ENCODE measurements at places on chromosomes 1 and 21. TPM values are rescaled to one million over a fixed set of nuclear protein-coding genes. Genes with fewer than 3 reads are reported as not detected.

Gene DHDDS
- 49.6 TPM for total RNA-seq

GRCh38 chr1:23103001-23103889, 65.4 kb downstream of the LUZP1 start:
- peak; percentile 88 for DNase-seq

GRCh38 chr1:230147253-230148125, 80.5 kb downstream of the GALNT2 start:
- DNase-seq = no peak

GRCh38 chr1:51014878-51015277, 44.8 kb downstream of the CDKN2C start:
- DNase-seq = no peak

Gene RHD
- total RNA-seq = not detected

- no peak for DNase-seq
These were observed 125.7 kb downstream of the MATN1 start for GRCh38 chr1:30597711-30598110.

Gene RPE65
- not detected for total RNA-seq

DNA sequence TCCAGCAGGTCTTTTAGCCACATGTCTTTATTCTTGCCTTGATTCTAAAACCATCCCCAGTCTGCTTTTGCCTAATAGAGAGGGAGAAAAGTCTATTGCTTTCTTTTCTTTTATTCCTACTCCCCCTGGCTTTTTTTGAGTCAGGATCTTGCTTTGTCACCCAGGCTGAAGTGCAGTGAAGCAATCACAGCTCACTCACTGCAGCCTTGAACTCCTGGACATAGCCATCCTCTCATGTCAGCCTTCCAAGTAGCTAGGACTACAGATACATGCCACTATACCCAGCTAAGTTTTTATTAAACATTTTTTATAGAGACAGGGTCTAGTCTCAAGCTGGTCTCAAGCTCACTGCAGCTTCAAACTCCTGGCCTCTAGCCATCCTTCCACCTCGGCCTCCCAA, 72.5 kb upstream of the PAXBP1 start:
- no peak for DNase-seq

DNA sequence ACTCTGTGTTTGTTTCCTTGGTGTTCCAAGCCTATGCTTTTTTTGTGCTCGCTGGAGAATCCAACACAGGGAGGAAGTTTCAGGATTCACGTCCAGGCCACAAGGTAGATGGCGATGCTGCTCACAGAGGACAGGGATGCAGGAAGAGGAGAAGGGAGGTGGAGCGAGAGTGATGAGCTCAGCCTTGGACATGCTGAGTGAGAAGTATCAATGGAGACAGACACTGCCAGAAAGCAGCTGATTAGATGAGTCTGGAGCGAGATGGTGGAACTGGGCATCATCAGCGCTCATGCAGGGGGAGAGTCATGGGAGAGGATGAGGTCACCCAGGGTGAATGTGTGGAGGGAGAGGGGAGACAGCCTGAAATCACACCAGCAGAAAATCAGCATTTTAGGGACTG, 110.0 kb downstream of the GLUL start:
- no peak for DNase-seq

- no peak for DNase-seq
These were observed 4.8 kb upstream of the ARF1 start for GRCh38 chr1:228077565-228078330.

DNA sequence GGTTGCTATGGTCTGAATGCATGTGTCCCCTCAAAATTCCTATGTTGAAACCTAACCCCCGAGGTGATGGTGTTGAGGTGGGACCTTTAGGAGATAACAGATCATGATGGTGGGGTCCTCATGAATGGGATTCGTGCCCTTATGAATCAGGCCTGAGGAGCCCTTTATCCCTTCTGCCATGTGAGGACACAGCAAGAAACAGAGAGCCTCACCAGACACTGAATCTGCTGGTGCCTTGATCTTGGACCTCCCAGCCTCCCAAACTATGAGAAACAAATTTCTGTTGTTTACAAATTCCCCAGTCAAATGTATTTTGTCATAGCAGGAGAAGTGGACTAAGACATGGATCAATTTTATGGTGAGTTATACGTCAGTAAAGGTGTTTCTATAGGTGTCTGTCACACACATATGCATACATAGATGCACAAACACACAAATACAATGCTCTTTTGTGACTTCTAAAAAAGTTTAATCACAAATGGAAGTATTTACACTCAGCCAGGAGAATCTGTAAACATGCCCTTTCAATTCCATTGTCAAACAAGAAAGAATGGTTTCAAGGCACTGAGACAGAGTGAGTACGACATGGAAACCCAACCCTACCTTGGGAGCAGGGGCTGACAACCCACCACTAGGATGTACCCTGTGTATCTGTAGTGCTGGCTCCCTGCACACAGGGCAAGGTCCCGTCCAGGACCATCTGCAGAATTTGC, 5.5 kb upstream of the ETS2 start:
- DNase-seq = no peak

DNA sequence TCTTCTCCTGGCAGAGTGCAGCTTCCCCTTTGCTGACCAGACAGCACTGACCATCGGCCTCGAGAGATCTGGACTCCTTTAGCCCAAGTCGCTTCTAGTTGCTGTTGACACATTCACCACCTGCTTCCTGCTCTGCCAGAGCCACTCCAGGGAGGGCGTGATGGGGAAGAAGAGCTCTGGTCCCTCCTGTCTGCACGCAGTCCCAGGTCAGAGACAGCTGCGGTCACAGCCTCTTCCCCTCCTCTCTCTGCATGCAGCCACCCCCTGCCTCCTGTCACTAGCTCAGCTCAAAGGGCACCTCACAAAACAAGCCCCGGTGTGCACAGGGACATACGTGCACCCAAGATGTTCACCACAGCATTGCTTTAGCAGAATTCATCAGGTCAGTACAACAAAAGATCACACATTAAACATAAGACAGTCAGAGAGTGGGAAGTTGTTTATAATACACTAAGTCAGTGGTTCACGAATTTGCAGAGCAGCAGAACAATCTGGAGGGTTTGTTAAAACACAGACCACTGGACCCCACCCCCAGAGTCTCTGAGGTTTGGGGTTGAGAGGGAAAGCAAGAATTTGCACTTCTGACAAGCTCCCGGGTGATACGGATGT, 132.9 kb downstream of the SYF2 start:
- no peak for DNase-seq

- DNase-seq = peak; percentile 95
These were observed 5.2 kb upstream of the PLA2G2D start for GRCh38 chr1:20124456-20125057.

DNA sequence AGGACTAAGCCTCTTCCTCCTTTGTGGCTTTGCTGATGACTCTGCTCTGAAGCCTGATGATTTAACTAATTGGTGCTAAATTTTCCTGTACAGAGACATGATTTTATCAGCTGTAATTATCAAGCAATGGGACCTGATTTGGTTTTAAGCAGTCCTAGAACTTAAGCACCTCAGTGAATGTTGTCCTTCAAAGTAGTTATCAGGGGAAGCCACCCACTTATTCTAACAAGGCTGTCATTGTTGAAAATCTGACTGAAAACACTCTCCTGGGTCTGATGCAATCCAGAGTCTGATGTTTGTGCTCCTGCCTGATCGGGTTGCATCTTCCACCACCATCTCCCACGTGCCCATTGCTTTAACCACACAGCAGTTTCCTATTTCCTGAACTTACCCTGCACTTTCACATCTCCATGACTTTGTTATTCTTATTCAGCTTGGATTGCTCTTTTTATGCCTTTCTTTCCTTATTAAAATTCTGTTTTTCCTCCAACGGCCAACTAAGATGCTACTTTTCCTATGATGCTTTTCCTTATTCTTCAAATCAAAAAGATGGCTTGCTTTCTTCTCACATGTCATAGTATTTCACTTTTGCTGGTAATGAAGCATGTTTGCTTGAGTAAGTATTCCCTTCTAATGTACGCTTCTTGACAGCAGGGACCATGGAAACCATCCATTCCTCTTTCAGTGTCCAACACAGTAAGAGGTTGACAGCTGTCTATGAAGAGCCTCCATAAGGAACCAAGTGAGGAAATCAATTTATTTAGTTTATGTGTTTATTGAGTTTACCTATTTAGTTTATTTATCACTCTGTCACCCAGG, 55.0 kb downstream of the S1PR1 start:
- peak; percentile 40 for DNase-seq

GRCh38 chr1:198907423-198907746, 268.5 kb downstream of the PTPRC start:
- no peak for DNase-seq

Gene ATP6V1G3
- not detected for total RNA-seq

Gene HIVEP3
- total RNA-seq = 8.4 TPM

Gene ADGRL4
- total RNA-seq = not detected

DNA sequence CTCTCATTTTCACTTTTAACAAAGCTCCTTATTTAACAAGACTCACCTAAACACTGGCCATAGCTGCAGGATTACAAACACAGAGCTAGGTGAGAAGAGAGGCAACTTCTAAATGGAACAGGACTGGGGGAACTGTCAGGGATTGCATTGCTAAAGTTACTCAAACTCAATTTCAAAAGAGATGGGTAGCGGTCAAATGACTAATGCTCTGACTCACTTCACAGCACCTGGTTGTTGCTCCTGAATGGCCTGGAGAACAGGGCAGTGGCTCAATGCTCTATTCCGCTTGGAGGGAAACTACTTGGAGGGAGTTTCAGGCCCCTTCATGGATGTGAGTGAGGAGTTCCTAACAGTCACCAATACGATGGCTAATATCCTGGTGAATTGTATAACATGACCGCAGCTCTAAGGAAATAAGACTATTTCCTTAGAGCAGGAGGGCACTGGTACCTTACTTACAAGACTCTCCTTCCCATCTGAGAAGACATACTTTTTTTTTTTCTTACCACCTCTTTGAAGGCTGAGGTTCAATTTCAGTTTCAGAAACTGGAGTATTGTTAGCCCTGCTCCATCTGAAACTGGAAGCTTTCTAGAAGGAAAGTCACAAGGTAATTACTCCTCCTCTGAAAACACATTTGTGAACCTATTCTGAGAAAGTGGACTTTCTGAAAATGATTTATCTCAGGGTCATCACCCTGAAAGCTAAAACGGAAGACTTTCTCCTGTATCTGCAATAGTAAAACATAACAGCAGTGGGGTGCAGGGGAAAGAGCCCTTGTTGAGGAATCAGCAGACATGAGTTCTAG, 9.5 kb downstream of the DPT start:
- DNase-seq = peak; percentile 96

Gene S100A6
- total RNA-seq = 1,818 TPM

GRCh38 chr1:88552226-88552625, 131.8 kb upstream of the PKN2 start:
- peak; percentile 17 for DNase-seq

GRCh38 chr1:162272419-162272818, 104.2 kb downstream of the SPATA46 start:
- no peak for DNase-seq

Gene FNDC5
- total RNA-seq = 0.35 TPM

DNA sequence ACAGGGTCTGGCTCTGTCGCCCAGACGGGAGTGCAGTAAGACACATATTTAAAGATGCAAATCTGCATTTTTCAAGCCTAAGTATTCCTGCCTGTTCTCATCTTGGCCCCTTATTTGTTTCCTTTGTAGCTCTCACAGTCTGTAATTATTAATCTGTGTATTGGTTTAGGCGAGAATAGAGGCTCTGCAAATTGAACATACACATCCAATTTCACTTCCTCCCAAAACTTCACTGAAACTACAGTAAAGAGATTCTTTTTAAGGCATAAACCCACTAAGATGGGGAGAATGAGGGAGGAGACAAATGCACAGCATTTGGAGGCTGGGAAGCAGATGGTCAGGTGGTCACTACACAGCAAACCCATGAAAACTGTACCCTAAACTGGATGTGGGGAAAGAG, 21.0 kb downstream of the HMGN2 start:
- no peak for DNase-seq

DNA sequence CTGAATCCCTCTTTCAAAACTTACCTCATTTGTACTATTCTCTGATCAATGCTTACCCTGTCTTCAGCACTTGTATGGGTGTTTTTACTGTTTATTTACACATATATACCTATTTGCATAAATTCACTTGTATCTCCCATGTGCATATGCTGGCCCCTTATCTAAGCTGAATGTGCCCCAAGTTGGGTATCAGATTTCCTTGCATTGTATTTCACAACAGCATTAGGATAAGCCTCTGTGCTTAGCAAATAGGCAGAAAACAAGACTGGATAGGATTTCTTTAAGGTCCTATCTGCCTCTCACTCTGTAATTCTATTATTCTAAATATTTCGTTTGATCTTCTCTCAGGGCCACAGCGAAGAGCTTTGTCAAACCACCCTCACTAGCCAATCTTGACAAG, 45.9 kb upstream of the IPO9 start:
- DNase-seq = no peak

Gene TCHH
- total RNA-seq = not detected

Gene FMO5
- total RNA-seq = 3.2 TPM

Gene ILDR2
- total RNA-seq = under 0.01 TPM

GRCh38 chr1:168504064-168504837, 39.5 kb downstream of the XCL2 start:
- no peak for DNase-seq

DNA sequence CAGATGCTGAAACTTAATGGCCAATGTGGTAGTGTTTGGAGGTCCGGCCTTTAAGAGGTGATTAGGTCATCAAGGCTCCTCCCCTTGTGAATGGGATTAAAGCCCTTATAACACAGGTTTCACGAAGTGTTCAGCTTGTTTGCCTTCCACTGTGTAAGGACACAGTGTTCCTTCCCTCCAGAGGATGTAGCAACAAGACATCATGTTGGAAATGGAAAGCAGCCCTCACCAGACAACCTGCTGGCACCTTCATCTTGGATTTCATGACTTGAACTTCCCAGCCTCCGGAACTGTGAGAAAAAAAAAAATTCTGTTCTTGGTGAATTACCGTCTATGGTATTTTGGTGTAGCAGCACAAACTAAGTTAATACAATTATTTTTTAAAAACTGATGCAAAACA, 613.8 kb downstream of the KIF26B start:
- DNase-seq = no peak

Gene SH2D2A
- 6.9 TPM for total RNA-seq

Data from PC-3 (cell line).